ENCODE measurements at places on chromosomes 3 and 15.

DNA sequence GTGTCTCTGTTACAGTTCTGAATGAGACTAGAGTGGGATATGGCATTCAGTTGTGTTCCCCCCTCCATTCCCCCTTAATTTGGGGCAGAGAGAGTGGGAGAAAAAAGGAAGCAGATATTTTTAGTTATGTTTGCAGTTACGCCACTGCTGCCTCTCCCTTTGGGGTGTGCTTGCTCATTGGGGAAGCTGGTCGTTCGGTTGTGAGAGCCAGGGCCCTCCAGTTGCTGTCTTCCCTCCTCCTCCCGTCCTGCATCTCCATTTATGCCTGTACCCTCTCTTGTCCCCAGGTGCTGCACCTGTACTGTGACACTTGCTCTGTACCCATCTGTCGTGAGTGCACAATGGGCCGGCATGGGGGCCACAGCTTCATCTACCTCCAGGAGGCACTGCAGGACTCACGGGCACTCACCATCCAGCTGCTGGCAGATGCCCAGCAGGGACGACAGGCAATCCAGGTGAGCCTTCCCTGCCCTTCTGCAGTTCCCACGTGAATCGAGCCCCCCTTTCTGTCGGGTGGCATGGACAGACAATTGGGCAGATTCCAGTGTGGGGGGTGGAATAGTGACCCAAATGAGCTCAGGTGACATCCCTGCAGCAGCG, 55.8 kb downstream of the TRIM71 start:
- DNase-seq: no peak

DNA sequence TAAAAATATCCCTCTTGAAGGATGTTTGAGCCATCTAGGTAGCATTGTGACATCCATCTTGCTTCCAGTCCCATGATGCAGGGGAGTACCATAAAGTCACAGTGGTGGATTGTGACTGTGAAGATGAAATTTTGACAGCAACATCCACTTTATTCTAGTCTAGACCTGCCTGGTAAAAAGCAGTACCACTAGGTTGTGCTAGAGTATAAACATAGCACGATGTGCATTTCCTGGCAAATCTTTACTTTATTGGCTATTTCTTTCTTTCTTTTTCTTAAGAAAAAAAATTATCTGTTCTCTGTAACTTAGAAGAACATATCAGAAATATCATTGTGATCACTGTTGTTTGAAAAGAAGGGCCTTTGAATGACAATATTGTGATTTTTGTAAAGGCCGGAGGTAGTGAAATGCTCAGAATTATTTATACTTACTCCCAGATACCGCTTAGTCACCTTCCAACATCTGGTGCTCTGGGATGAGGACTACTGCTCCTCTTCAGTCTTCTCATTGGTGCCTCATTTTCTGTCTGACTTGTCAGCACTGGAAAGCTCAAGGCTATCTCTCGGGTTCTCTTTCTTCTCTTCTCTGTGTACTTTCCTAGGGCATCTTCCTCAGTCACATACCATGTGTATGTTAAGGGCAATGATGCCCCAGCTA, 35.6 kb downstream of the AGBL1 start:
- DNase-seq: no peak

DNA sequence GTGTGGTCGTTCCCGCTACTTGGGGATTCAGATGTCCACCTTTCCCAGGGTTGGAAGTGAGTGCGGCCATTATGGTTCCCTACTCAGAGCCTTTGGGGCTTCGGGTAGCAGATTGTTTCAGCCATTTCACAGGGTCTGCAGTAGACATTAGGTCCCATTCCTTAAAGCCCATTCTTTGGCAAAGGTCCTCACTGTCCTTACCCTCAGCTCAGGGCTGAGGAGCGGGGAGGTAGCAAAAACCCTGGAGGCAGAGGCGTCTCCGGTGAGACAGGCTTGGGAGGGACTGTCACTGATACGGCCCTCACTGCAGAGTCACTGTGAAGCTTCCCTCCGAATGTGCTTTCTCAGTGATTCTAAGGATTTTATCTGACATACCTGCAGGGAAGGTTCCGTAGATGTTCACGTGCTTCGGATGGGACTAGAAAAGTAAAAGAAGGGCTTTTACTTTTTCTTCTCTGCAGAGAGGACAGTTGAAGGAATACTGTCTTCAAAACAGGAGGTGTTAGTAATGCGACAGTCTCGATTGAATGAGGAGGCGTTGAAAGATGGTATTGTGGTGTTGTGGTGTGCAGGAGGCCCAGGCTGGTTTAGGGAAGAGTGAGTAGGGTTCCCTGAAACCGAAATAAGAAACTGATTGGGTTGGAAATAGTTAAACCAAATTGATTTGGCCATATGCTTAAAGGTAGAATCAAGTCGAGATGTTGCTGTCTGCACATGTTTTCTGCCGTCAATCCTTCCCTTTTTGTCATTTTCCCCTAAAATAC, 630 bp downstream of the ATP6V1A start:
- DNase-seq: no peak

DNA sequence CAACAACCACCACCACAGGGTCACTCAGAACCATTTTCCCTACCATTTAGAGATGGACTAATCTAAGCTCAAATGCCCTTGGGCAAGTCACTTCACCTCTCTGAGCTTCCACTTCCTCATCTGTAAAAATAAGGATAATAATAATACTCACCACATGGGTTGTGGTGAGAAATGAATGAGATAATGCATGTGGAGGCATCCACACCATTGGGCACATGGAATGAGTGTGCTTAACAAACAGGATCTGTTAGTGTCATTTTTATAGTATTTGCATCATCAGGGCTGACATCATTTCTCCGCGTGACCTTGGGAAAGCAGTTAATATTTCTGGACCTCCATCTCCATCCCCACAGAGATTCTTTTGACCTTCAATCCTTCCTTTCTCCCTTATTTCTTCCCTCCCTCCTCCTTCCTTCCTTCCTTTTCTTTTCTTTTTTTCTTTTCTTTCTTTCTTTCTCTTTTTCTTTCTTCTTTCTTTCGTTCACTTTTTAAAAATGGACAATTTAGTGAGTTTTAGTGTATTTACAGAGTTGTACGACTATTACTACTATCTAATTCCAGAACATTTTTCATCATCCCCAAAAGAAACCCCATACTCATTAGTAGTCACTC, 7.7 kb upstream of the RFT1 start:
- DNase-seq: no peak

DNA sequence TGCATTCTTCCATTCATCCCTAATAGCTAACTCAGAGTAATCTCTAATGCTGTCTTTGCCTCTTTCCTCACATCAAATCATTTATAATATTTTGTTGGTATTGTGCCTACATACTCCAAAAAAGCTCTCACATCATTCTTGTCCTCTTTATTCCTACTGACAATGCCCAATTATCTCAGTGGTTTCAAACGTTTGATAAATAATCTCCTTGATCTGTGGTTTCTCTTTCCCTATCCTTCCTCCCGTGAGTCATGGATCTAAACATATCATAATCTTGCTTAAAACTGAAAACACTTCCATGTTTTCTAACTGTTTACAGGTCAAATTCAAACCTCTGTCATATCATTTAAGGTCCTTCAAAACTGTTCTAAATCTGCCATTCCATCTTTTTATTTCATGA, 115.1 kb downstream of the CNTN6 start:
- no peak for DNase-seq

GRCh38 chr3:16140894-16141285, 33.6 kb upstream of the GALNT15 start:
- DNase-seq: no peak

DNA sequence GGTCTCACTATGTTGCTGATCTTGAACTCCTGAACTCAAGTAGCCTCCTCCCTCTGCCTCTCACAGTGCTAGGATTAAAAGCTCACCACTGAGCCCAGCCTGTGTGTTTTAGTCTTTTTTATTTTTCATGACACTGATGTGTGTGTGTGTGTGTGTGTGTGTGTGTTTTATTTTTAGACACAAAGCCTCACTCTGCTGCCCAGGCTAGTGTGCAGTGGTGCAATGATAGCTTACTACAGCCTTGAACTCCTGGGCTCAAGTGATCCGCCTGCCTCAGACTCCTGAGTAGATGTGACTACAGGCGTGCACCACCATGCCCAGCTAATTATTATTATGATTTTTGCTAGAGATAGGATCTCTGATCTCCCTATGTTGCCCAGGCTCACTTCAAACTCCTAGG, 23.3 kb upstream of the CTSH start:
- DNase-seq: no peak

GRCh38 chr15:70249616-70250015, 151.9 kb upstream of the TLE3 start:
- DNase-seq: no peak

GRCh38 chr3:190502946-190503345, 10.9 kb upstream of the IL1RAP start:
- no peak for DNase-seq

- DNase-seq: no peak
These were observed 73.3 kb downstream of the MRPL46 start for GRCh38 chr15:88393719-88394519.

- DNase-seq: no peak
These were observed 92.9 kb downstream of the NR1D2 start for GRCh38 chr3:24037971-24038370.

DNA sequence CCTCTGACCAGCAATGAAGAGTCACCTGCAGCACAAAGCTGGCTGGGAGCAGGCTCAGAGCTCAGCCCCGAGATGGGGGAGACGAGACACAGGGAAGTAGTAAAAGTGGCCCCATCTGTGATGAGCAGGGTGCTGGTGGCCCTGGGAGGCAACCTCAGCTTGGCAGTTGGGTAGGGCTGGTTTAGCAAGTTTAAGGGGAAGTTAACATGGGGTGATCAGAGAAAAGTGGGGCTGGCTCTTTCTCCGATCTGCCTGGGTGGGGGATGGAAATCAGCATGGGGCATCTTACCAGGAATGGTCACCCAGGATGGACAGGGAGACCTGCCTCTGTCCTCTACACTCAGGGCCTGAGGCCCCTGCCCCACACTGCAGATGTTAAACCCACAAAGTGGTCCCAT, 29.9 kb upstream of the SFMBT1 start:
- no peak for DNase-seq

GRCh38 chr3:95341314-95341713, 1278.5 kb downstream of the NSUN3 start:
- DNase-seq: no peak

GRCh38 chr3:127443581-127444375, 146.8 kb downstream of the TPRA1 start:
- DNase-seq: no peak

DNA sequence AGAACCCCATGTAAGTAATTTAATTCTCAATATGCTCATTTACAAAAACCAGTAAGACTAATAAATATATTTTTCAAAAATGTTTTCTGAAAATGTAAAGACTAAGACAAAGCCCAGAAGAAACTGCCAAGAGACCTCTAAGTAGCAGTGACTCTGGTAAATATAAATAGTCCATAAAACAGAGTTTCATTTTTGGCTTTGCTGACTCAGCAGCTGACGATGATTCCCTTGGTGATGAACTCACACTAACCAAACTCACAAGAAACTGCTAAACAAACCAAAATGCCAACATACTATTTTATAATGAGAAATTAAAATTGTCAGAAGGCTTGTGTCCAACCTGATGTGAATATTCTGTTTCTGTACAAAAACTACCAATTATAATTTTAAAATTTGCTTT, 31.5 kb upstream of the IMPG2 start:
- no peak for DNase-seq

DNA sequence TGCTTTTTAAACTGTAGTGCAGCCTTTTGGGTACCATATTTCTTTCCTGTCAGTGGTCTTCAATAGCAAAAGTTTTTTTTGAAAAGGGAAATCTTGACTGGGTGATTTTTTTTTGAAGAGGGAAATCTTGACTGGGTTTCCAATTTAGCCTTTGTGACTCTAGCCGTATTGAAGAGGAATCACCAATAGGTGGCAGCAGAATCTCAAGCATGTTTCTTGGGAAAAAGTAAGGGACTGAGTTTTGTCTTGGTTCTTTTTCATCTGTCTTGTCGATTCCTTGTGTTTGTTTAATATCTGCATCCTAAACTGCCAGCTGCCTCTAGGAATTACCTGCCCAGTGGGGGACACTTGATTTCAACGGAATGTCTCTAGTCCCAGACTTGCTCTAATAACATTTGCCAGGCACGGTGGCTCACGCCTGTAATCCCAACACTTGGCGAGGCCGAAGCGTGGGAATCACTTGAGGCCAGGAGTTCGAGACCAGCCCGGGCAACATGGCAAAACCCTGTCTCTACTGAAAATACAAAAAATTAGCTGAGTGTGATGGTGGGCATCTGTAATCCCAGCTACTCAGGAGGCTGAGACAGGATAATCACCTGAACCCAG, 89.2 kb downstream of the RBPMS2 start:
- DNase-seq: no peak

GRCh38 chr3:49671291-49672288, 2.6 kb upstream of the APEH start:
- DNase-seq: no peak

GRCh38 chr3:60579734-60580133, 671.5 kb downstream of the FHIT start:
- DNase-seq: no peak

DNA sequence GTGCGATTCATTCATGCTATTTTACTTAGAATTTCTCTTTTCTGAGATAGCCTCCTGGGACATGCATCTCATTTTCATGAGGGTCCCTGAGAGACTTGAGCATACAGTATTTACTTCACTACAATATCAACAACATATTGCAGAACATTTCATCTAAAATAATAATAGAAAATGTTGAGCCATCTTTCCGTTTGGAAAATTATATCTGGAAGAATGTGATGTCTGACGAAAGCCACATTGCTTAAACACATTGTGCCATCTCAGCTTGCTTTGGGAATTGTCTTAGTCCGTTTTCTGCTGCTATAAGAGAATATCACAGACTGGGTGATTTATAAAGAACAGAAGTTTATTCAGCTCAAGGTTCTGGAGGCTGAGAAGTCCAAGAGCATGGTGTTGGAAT, 55.5 kb downstream of the DPH6 start:
- DNase-seq: no peak

DNA sequence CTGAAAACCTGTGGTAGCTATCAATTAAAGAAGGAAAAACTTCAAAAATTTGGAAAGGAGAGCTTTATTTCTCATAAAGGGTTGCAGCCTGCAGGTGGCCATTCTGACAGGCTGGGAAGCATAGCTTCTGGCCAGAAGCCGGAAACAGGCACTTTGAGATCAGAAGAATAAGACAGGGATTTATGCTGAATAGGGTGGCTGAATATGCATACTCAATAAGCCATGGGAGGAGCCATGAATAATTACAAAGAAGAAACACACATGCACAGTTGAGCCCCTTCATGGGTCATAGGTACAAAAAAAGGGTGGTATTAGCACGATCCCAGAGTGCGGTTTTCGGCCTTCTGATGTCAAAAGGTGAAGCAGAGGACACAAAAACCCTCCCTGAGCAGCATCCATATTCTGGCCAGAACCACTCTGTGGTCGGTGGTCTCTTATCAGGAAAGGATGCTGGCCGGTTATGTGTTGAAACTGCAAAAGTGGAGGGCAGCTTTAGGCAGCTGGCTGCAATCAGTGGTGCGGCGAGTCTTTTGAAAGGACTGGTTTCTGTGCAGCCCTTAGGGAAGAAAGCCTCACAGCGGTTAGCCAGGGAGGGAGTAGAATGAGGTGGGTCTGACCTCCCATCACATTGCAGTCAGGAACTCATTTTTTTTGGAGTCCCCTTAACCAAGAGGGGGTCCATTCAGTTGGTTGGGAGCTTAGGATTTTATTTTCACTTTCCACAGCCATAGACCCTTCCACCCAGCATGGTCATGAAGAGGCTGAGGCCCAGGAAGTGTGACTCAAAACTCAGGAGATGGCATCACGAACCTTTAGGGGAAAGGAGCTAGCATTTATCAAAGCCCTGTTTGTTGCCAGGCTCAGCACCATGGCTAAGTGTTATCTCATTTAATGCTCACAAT, 34.7 kb upstream of the CCDC174 start:
- no peak for DNase-seq

Measured in amniotic stem cell (primary cell).